Activated naive CD4-positive, alpha-beta T cell treated with anti-CD3 and anti-CD28 coated beads, Interleukin-2, amount 50 U/mL, for 72 hours (primary cell): ENCODE measurements at places on chromosomes 6 and 20.

- DNase-seq, result no peak
Measured at GRCh38 chr20:20362774-20363433, 5.0 kb upstream of the INSM1 start.

DNA sequence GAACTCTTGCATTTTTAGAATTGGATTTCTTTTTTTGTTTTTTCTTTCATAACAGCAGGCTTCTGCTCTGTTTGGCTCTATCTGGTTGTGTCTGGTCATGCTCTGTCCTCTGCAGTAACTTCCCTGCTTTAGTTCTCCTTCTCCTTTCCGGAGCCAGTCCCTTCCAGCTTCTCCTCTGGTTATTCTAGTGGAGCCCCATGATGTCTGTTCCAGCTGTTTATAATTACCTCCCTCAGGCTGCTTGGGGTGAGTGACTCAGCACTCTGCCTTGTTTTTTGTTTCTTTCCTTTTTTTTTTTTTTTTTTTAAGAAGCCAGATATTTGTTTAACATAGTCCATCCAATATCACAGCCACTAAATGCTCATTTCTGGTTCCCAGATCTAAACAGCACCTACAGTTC, 409.6 kb downstream of the MAFB start:
- no peak for DNase-seq

DNA sequence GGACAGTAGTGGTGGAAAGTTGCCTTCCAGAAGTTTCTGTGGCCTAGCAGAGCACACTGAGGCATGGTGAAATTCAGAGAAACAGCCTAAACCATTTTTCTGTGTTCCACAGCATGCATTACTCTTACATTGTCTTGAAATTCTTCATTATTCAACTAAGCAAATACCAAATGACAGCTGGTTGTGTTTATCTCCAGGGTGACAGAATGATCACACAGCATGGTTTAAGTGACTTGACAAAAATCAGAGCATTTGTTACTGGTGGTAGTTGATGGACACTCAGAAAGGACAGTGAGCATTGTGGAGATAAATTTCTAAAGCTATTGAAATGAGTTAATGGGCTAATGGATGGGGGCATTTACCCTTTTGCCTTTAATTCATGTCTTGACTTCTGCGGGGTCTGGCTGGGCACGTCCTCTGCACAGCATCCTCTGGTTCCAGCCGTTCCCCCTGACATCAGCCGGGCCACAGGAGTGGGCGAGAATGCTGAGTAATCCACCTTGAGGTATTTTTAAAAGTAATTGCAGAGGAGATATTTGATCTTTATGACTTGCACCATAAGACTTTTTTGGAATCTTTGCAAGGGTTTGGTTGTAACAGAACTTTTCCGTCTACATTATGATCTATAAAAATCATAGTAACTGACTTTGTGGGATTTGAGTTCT, 78.9 kb upstream of the SCP2D1 start:
- no peak for DNase-seq

- no peak for DNase-seq
Measured at GRCh38 chr20:57265997-57266290, 497 bp downstream of the BMP7 start.

DNA sequence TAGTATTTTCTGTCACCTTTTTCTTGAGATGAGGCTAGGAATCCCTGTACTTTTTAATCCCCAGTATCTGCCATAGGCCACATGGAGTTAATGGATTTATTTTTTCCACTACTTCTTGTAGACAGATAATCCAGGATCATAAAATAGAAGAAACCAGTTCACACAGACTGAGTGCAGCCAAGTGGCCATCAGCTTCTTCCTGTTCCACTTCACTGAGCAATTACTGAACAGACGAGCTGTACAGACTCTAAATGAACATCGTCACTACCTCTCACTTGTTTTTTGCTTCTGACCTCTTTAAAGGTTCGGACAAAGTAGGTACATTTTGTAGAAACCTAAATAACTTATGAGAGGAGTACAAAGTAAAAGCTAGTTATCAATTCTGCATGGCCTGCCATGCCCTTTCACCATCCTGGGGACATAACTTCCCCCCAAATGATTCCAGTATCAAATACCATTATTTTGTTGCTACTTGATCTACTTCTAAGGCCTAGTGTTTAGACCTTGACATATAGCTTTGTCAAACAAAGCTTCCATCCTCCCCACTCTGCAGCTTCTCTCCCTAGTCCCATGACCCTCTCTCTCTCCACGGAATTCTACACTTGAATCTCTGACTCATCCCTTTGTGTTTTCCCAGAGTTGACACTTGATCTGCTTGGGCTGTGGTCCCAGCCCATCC, 34.4 kb upstream of the ARHGAP18 start:
- no peak for DNase-seq

DNA sequence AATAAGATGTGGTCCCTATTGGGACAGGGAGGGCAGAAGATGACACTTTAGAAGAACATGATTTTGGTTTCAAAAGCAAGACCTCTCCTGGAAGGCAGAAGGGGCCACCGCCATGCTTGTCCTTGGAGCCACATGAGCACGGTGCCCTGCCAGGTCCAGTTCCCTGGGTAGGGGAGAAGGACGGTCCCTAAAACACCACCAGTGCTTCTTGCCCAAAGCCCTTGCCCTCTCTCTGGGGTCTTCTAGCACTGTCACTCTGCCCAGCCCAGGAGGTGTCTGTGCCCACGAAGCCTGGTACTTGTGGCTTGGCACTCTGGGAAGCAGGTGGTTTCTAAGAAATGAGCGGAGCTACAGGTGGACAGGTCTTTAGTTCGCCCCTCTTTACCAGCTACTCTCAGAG, 46.0 kb downstream of the PLCG1 start:
- DNase-seq, result peak; percentile 47

DNA sequence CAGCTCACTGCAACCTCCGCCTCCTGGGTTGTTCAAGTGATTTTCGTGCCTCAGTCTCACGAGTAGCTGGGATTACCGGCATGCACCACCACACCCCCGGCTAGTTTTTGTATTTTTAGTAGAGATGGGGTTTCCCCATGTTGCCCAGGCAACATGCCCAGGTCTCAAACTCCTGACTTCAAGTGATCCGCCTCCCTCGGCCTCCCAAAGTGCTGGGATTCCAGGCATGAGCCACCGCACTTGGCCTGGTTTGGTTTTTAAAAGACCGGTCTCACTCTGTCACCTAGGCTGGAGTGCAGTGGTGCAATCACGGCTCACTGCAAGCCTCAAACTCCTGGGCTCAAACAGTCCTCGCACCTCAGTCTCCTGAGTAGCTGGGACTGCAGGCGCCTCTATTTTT, 40.1 kb downstream of the VSTM2L start:
- DNase-seq, result no peak
